ENCODE measurements at places on chromosomes 11 and 22.

GRCh38 chr11:94738746-94739145, 29.4 kb upstream of the AMOTL1 start:
- no peak for DNase-seq

DNA sequence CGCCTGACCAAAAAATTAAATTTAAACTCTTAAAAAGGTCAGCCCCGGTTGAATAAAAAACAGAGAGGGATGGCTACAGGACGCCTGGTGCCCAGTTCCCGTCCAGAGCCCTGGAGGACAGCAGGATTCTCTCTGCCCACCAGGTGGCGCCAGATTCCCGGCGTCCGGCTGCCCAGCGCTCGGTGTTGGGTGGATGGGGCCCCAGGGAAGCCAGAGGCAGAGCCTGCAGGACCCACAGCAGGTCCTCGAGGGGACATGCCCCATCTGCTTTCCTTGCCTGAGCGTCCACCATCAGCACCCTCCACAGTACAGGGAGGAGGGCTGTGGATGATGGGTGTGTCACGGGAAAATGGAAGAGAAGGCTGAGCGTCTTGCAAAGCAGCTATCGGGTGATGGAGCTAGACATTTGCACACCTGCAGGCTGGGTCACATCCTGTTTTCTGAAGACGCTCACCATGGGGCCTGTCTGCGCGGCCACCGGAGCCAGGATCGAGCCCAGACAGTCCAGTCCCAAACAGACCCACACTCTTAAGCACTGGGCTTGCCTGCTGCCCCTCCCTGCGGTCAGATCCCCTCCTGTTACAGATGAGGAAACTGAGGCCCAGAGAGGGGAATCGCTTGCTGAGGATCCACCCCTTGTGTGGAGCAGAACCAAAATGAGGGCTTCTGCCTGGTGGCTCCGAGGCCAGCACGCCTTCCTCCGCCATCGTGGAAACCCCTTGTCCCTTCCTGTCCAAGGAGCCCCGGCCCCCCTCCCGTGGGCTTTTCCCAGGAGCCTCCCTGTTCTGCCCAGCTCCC, 18.5 kb upstream of the CBX7 start:
- DNase-seq, result no peak

GRCh38 chr11:88357323-88358039, 19.9 kb upstream of the CTSC start:
- no peak for DNase-seq

- peak; percentile 76 for DNase-seq
Measured at GRCh38 chr11:82996966-82997606, 74.6 kb downstream of the RAB30 start.

DNA sequence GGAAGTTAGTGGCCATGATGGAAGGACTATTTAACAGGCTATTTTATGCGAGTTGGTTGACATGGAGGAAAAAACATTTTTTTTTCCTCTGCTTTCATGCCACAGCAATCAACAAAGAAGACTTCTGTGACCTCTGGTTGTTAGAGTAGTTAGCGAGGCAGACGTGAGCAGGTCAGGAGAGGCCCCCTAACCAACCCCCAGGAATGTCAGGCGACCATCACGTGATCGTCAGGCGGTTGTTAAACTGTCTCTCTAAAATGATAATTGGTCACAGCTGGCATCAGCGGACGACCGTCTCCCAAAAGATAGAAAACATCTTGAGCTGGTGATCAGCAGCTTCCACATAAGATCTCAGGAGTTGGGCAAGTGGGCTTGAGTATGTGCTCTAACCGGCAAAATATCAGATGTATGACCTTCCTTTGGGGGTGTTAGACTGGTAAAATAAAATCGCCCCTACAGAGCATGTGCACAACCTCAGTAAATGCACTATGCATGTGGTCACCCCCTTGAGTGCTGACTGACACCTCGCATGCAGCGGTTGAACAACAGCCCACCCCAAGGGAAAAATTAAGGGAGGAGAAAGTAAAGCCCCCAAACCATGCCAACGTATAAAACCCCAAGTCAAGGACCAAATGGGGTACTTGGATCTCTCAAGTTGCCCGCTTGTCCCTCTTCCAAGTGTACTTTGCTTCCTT, 20.9 kb upstream of the NARS2 start:
- no peak for DNase-seq

DNA sequence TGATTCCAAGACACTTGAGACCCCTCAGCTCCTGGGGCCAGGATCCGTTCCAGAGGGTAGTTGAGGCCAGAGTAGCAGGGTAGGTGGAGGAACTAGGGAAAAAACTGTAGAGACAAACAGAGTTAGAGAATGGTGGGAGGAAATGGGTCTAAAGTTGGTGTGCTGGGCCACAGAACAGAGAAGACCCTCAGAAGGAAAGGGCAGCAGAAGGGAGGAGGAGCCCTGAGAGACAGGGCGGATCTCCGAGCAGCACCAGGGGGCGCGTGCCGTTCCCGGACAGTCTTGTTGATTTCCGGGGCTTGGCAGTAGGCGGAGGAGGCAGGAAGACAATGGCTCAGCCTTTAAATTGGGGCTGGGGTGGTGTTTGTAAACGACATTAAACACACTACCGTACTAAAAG, 2.4 kb upstream of the CECR2 start:
- no peak for DNase-seq

- DNase-seq, result no peak
Measured at GRCh38 chr11:105829084-105829483, 193.0 kb downstream of the MSANTD4 start.

- DNase-seq, result no peak
Measured at GRCh38 chr22:17430412-17430811, 61.2 kb downstream of the CECR2 start.

GRCh38 chr11:66850588-66851238, 6.2 kb upstream of the LRFN4 start:
- DNase-seq, result no peak

- DNase-seq, result no peak
Measured at GRCh38 chr11:20213790-20214189, 53.5 kb upstream of the DBX1 start.

DNA sequence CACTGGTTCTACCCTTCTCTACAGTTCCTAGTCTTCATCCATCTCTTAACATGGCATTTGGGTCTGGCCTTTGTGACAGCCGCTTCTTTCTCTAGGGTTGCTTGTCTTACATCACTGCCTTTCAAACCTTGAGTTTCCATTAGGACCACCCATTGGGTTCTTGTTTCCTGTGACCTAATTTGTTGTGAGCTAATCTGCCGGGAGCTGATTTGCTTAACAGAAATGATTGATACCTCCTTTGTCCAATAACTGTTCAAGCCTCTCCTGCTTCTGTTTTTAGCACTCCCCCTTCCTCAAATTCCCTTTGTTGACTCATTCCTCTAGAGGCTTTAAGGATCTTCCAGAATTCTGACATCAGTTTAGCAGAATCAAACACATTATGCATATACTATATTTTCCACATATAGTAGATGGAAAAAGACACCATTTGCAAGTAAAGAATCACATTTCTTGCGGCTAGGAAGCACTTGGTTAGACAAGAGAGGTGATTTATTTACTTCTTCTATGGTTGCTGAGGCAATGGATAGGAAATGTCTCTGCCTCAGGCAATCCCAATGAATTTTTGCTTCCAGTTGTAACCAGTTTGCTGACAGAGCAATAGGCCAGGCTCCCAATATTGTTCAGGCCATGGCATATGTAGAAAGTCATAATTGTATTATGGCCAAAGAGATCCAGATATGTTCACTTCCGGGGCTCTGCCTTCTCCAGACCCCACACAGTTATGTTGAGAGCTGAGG, 130.7 kb downstream of the SNX19 start:
- no peak for DNase-seq

DNA sequence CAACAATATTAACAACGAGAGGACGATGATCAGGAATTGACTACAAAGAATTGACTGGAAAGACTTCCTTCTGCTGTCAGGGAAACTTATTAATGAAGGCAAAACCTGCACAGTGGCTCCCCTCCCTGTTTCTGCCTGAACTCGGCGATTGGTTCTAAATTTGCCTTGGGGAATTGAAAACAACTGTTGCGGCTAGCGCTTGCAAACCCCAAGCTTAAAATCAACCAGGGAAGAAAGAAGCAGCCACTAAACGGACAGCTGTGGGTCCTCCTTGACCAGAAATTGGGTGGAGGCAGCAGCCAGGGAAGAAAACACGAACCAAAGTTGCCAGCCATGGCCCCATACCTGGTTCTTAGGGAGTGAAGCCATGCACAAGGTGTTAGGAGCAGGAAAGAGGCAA, 383.5 kb upstream of the CADM1 start:
- DNase-seq, result no peak

GRCh38 chr11:134040386-134041302, 28.2 kb upstream of the JAM3 start:
- DNase-seq, result no peak

DNA sequence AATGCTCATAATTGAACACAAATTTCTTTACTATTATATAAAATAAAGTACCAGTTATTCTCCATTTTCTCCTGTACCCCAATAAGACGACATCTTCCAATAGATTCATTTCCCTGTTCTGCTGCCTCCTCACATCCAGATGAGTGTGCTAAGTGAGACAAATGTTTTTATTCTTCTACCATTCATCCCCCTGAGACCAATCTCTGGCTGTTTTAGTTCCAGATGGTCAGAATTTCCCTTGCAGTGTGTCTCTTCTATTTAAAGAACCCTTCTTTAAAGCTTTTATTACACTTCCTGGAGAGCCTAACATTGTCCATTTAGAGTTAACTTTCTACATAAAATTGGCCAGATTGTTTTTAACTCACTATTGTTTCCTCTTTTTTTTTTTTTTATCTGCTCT, 41.2 kb upstream of the GLYATL1 start:
- DNase-seq, result no peak

GRCh38 chr22:24060375-24060788, 49.3 kb downstream of the CABIN1 start:
- no peak for DNase-seq

DNA sequence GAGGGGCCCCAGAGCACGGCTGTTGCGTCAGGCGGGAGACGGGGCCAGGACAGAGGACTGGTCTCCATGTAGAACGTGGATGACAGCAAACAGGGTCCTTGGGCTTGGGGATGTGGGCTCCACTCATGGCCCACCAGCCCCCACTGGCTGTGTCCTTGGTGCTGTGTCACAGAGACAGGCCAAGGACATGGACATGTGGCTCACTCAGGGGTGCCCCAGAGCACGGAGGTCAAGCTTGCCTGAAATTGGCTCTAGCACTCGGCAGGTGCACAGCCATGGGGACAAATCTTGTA, 14.4 kb downstream of the FADS2 start:
- no peak for DNase-seq

DNA sequence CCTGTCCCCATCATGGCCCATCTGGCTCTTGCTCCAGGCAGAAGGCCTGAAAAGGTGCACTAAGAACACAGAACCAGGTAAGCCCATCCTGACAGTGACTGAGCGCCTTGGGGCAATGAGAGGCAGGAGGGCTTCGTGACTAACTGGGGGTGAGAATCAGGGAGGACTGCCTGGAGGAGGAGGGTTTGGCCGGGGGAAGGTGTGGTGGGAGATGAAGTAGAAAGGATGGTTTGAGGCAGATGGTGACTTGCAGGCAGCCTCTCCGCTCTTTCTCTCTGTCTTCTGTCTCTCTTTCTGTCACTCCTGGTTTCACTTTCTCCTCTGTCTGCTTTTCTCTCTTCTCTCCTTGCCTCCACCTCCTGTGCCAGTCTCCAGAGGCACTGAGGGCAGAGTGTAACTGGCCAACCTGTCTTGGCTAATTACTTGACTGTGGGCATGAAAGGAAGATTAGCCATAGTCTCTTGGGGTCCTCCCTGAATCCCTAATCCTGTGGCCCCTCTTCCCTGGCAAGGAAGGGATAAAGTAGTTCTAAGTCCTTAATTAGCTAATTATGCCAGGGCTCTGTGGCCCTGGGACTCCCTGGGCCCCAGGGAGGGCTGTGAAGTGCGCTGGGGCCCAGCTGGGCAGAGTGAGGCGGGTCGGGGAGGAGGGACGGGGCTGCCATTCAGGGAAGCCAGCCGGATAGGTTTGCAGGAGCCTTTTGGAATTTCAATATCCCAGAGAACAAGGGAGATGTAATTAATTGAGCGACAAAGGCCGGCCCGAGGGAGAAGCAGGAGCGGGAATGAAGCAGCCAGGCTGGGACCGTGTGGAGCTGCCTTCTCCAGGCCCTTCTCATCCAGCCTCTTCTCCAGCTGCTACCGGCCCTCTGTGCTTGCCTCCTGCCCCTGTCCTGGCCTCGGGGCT, 61.1 kb downstream of the CACNA1I start:
- DNase-seq, result no peak

- no peak for DNase-seq
Measured at GRCh38 chr11:115887316-115887715, 383.1 kb upstream of the CADM1 start.

DNA sequence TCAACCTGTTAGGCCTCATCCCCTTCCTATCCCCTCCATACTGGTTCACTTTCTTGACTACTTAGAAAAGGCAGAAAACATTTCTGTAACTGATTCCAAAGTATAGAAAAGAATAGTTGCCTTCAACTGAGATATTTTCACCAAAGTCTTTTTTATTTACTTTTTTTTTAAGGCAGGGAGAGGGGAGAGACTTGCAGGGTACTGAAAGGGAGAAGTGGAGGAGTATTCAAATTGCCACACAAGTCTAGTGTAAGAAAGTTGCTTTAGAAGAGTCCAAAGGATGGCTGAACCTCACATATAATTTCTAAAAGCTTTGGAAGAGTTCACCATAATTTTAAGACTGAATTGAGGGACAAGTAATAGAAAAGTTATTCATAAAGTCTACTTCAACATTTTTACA, 6.3 kb downstream of the PHF21A start:
- no peak for DNase-seq

DNA sequence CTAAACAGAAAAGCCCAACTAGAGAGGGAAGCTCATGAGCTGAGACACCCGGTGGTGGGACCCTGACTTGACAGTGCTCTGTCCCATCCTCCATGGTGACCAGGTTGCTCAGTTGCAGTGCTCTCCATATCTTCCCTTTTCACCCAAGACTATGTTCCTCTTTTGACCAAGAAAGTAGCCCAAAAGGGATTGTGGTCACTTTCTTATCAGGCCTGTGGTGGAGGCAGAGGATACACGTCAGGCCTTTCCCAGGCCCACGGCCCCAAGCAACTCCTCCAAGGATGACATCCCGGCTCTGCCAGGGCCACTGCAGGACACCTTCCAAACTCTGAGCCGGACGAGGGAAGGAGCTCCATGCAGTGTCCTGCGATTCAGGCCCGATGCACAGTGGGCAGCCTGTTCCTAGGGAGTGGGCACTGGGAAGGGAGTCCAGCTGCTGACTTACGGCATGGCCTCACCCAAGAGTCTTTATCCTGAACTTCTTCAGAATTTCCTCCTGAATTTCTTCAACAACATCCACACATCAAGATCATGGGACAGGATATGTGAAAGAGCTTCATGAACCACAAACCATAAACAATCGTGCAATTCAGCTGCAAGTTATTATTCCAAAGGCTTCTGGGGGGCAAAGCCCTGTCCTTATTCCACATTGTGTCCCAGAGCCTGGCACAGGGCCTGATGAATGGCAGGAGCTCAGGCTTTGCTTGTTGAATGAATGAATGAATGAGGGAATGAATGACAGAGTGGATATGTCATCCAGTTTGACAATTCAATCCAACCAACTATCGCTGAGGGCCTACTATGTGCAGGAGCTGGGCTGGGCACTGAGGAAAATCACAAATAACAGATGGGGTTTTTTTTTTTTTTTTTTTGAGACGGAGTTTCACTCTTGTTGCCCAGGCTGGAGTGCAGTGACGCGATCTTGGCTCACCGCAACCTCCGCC, 36.0 kb upstream of the MYH9 start:
- DNase-seq, result no peak
